HCT116 (cell line): ENCODE measurements at places on chromosomes 12 and 14. TPM values are rescaled to one million over a fixed set of nuclear protein-coding genes. Genes with fewer than 3 reads are reported as not detected.

WNT5B gene
- total RNA-seq: 0.52 TPM

CCDC196 gene
- total RNA-seq: not detected

DNA sequence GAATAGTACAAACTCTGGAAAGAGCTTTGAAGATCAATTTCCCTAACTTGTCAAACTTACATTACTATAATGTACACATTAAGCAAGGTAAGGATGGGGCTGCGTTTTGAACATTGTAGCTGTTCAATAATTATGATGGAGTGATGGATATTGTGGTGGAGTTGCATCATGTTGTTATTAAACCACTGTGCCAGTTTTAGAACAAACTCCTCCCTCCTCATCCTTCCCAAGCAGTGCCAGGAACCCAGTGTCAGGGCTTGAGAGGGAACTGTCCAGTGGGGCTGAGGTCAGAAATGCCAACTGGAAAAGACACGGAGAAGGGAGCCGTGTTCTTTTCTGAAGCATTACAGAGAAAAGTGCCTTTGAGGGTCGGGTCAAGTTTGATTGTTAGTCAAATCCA is 31.9 kb upstream of the PAPOLA start:
- no peaks in the 10 kb centered on the region for H3K27me3 ChIP-seq
- H3K4me1 ChIP-seq: no peaks in the 10 kb centered on the region
- H3K36me3 ChIP-seq: no peaks in the 10 kb centered on the region
- peak; percentile 8 for DNase-seq
- H3K4me3 ChIP-seq: no peak overlapping the region

GRCh38 chr12:108381787-108382436 is 42.8 kb upstream of the CMKLR1 start:
- H3K27ac ChIP-seq: no peak overlapping the region
- H3K27me3 ChIP-seq: peaks cover 12% of the 10 kb centered on the region; the same call in 1 of the 2 replicates
- H3K4me3 ChIP-seq: no peak overlapping the region

GRCh38 chr12:46374310-46374709 is 1.7 kb upstream of the SLC38A2 start:
- DNase-seq: no peak
- peak overlapping the region; percentile 80; the same call in 1 of the 2 replicates for H3K4me3 ChIP-seq
- H3K27me3 ChIP-seq: no peaks in the 10 kb centered on the region
- H3K27ac ChIP-seq: peak overlapping the region; percentile 95

RILPL1 gene
- 11.8 TPM for total RNA-seq

DNAAF2 gene
- 13.7 TPM for total RNA-seq

- H3K27ac ChIP-seq: peak overlapping the region; percentile 9; the same call in 1 of the 2 replicates
- no peak overlapping the region for H3K4me3 ChIP-seq
- peak; percentile 51 for DNase-seq
- H3K4me1 ChIP-seq: peaks cover 61% of the 10 kb centered on the region
These were observed 39.1 kb downstream of the NT5DC3 start for GRCh38 chr12:103801709-103802585.

KRT71 gene
- not detected for total RNA-seq

IL23A gene
- 0.59 TPM for total RNA-seq

TTLL5 gene
- total RNA-seq: 26.2 TPM
